ENCODE measurements at places on chromosomes 12 and 14.

GRCh38 chr14:52873065-52873464 is 77.8 kb downstream of the FERMT2 start:
- no peak for DNase-seq

GRCh38 chr12:32398816-32399369 is 465 bp upstream of the FGD4 start:
- no peak for DNase-seq

GRCh38 chr12:109731231-109731731 is 17.7 kb downstream of the FAM222A start:
- no peak for DNase-seq

DNA sequence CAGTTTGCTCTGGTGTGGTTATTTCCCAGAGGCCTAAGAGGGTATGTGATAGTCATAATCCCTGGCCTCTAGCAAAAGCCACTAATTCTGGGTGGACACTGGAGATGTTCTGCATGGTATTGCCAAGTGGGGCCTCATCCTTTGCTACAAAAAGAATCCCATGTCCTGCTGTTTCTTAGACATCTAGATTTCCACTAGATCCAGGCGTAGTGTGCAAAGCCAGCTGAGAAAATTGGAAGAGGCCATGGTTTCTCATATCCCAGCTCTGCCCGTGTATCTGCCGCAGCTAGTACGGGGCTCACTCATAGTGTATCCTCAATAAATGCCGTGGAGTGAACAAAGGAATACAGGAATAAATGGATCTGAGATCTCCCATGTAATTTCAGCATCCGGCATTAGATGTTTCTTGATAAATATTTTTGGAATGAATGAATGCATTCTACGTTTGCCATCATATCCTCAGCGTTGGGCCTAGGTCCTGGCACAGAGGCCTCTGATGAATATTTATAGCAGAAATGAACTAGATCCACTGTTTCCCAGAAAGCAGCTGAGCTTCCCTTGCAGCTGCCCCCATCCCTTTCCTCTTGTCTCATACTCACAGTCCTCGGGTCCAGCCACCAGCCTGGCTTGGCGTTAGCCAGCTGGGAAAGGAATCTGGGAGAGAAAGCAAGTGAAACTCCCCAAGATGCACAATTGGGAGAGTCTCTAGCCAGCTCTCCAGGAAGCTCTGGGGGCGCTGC is 76.3 kb upstream of the NOS1 start:
- DNase-seq: no peak

DNA sequence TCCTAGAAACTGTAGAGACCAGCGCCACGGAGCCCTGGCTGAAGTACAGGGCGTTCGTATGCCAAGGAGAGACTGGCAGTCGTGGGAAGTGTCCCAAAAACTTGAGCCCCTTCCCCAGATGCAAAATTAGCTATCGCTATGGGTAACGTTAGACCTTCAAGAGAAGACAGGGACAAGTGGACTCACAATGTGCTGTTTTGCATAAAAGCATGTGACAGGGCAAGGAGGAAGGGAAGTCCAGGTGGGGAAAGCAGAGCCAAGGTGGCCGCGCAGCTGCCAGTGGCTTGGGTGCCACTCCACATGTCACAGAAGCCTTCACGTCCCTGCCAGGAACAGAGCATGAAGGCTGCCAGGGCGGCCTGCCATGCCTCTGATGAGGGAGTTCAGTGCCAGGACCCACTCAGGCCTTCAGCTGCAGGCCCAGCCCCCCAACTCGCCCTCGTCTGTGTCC is 61.2 kb upstream of the DYNC1H1 start:
- DNase-seq: no peak

- no peak for DNase-seq
Observed at GRCh38 chr14:101062065-101062450, 158.5 kb upstream of the RTL1 start.

DNA sequence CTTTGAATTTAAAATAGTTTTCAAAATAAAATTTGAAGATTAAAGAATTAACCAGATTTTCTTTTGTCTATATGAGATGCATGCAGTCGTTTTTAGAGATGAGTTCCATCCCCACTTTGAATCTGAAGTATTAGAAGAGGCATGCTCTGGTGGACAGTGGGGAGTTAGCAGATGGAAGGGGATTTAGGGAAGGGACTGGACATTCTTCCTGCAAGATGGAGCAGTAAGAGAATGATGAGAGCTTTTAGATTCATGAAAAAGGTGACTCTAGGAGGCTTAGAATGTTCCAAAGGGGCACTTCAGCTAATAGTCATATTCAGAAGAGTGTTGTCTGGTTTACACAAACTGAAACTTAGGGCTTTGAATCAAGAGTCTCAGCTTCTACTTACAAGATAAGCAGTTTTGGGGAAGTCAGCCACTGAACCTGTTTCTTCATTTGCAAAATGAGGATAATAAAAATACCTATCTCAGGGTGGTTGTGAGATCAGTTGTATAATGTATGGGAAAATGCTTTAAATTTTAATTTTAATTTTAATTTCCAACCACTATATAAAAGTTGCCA is 3.7 kb downstream of the ZBTB1 start:
- no peak for DNase-seq

DNA sequence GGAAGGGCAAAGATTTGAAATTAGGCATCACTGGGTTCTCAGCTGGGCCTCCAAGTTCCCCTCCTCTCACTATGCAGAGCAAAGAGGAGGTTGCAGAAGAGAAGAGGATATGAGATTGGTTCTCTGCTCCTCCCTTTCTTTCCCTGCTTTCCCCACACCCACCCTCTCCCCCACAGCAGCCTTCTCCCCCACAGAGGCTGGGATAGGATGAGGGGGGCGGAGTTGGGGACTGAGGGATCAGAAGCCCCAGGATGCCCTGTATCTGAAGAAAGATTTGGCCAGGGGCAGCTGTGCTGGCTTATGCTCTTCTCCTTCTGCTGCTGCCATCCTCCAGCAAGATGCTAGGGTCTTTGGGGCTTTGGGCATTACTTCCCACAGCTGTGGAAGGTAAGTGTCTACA is at the start of gene AMHR2:
Gene AMHR2 (plus strand): TSS at position 259 of the 400 bp plus-strand sequence. CDS start 80 bp downstream, at position 339.
- no peak for DNase-seq

DNA sequence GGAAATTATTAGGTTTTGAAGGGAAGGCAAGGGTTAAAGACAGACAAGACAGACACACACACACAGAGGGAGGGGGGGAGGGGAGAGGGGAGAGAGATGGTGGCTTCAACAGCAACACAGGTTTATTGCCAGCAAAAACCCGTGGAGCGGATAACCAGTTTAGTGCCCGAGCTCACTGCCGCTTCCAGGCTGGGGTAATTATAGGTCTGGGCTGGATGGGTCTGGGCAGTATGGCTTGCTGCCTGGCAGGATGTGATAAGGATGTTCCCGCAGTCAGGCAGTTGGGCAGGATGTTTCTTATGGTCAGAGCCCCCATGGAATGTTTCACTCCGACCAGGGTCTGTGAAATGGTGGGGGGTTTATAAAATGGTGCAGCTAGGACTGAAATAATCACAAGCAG is 4.4 kb upstream of the TDRD9 start:
- no peak for DNase-seq

DNA sequence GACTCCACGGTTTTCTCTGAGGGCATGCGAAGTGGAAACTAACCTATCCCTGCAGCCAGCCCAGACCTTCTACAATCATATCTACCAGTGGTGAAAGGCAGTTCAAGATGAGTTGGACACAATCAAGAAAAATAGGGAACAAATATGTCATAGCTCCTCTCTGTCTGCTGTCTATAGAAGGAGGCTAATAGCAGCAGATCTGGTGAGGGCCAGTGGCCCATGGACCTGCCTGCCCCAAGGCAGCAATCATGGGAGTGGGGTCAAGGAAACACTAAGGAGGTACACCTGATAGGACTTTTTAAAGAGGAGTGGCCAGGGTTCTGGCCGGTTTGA is 149.5 kb downstream of the PRKCH start:
- no peak for DNase-seq

DNA sequence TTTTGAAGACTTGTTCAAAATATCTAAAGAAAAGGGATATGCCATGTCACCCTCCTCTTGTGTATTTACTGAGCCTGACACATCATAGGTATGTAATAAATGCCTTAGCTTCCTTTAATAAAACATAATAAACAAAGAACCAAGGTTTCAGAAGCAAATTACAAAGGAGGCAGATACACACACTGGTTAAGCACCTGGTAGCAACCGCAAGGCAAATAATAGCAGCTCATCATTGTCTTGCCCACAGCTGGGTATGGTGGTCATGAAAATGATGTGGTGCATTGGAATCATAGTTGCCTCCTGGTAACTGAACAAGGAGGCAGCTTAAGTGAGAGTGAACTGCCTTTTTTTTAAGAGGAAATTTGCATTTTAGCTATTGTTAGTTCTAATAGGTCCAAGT is 39.0 kb downstream of the PAX9 start:
- DNase-seq: no peak

- no peak for DNase-seq
Observed at GRCh38 chr12:116874324-116874995, 6.8 kb downstream of the HRK start.

DNA sequence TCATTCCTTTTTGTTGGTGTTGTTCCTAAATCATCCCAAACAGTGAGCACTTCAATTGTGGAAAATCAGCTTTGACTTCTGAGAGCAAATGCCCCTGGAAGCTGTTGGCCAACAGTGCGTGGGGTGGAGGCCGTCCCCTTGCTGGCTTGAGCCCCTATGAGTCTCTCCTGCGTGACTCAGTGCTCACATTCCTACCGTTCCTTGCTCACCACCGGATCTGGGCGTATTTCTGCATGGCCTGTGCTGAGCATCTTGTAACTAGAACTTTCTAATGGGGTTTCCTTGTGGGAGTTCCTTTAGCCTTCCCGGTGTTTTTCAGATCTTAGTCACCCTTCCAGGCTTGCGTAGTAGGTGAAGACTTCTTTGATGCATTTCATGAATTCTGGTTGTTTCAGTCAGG is 14.7 kb downstream of the SERPINA1 start:
- no peak for DNase-seq

- no peak for DNase-seq
Observed at GRCh38 chr12:114750917-114751316, 66.9 kb upstream of the TBX3 start.

DNA sequence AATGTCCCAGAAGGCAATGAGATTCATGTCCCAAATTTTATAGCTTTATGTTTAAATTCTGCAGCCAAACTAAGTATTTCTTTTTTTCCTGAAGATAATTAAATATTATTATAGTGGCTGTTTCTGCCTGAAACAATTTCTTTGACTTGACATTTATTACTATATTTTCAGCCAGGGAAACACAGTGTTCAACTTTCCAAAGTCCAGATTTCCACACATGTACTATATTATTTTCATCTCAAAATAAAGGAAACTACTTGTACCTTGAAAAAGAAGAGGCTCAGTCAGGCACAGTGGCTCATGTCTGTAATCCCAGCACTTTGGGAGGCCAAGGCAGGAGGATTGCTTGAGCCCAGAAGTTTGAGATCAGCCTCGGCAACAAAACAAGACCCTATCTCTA is 77.8 kb upstream of the BTG1 start:
- DNase-seq: no peak

- no peak for DNase-seq
Observed at GRCh38 chr12:27593266-27593665, 69.3 kb downstream of the PPFIBP1 start.

DNA sequence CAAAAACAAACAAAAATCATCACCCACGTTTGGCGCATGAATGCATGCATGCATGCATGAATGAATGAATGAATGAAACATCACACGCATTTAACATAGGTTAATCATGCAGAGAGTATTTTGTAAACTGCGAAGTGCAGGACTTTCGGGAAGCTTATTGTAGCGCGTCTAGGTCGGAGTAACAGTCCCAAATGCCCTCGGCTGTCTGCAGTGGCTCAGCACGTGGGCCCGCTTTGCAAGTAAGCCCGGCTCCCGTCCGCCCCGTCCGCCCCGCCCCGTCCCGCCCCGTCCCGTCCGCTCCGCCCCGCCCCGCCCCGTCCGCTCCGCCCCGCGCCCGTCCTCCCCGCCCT is 263 bp upstream of the IFT81 start:
- no peak for DNase-seq

GRCh38 chr14:91919814-91920213 is 27.7 kb downstream of the FBLN5 start:
- DNase-seq: no peak

GRCh38 chr12:121093487-121093891 is 39.2 kb upstream of the P2RX7 start:
- no peak for DNase-seq

GRCh38 chr14:55712491-55712890 is 132.5 kb downstream of the KTN1 start:
- DNase-seq: no peak

GRCh38 chr12:4280351-4281163 is 7.0 kb downstream of the CCND2 start:
- no peak for DNase-seq

DNA sequence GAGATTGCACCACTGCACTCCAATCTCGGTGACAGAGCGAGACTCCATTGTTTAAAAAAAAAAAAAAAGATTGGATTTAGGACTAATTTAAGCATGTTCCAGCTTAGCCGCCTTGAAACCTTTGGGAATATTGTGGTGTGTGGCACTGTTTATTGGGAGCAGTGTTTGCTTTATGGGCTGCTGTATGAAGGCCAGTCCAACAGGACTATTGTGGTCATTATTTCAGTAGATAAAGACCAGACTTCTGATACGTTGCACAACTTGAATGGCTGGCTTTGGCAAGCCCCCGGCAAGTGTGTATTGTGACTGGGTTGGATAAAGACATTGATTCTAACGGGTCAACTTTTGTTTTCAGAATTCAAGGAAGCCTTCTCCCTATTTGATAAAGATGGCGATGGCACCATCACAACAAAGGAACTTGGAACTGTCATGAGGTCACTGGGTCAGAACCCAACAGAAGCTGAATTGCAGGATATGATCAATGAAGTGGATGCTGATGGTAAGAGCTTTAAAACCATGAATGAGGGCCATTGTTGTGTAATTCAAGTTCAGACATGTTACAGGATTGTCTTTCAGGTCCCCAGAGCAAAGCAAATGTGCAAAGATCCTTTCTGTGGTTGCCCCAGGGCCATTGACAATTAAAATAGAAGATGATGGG is 4.2 kb downstream of the CALM1 start:
- no peak for DNase-seq

DNA sequence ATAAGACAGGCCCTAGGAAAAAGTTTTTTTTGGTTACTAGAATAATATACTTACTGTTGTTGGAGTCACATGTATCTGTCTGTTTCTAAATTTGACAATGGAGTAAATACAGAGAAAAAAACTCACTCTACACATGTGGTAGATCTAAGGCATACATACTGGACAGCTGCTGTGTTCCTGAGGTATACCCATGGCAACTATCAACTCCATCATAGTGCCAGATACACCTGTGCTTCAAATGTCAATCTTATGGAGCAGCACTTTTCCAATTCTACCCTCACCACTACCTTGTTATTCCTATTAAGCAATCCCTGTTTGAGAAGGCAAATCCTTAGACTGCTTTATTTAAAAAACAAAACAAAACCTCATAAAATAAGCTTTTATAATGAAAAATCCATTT is 3.3 kb downstream of the ZCRB1 start:
- DNase-seq: no peak

- no peak for DNase-seq
Observed at GRCh38 chr12:26244503-26244902, 49.1 kb downstream of the SSPN start.

GRCh38 chr14:50533806-50534205 is 1.4 kb upstream of the MAP4K5 start:
- no peak for DNase-seq

- no peak for DNase-seq
Observed at GRCh38 chr14:93232159-93232558, 25.1 kb downstream of the UBR7 start.

- DNase-seq: no peak
Observed at GRCh38 chr12:47787596-47788319, 14.7 kb downstream of the SLC48A1 start.
